ENCODE measurements at places on chromosomes 1 and 21. TPM values are rescaled to one million over a fixed set of nuclear protein-coding genes. Genes with fewer than 3 reads are reported as not detected.

DNA sequence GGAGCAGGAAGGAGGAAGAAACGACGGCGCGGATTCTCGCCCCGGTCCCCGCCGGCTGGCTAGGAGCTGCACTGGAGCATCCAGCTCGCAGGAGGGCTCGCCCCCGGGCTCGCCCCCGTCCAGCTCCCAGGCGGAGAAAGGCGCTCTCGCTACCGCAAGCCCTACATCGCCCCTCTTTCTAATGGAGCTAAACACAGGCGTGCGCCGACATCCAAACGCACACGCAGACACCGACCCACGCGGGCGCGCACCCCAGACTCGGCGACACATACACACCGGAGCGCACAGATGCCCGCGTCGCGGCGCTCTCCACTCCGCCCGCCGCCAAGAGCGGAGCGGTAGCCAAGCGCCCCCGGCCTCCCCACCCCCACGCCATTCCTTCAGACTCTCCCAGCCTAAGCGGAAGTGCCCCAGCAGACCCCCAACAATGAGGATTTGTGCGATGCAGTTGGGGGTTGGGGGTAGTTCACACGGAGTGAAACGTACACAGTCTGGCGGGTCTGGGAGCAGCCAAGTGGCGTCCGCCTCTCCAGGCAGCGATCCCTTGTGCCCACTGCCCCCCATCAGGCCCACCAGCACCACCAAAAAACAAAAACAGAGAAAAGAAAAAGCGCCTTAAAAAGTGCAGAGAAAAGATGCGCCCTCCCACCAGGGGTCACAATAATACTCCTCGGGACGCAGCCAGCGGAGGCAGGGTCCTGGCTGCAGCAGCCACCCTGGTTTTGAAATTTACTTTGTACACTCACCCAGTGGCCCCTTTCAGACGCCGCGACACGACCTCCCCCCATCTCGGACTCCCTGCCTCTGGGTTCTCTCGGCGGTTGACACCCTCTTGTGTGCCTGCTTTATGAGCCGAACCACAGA lies 1.4 kb downstream of the DAB1 start:
- no peak for DNase-seq

The CFAP74 gene
- polyA plus RNA-seq, result 0.69 TPM

DNA sequence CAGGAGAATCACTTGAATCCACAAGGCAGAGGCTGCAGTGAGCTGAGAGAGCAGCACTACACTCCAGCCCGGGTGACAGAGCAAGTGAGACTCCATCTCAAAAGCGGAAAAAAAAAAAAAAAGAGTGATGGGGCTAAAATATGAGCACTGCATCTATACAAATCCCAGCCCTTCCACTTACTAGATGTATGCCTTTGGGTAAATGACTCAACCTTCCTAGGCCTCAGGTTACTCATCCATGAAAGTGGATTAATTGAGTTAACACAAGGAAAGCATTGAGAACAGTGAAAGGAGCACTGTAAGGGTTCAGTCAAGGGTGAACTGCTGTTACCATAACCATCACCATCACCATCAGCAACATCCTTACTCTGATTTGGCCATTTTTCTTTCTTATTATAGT lies 226.4 kb upstream of the C8B start:
- no peak for DNase-seq

The KCNK2 gene
- polyA plus RNA-seq, result 2.2 TPM

DNA sequence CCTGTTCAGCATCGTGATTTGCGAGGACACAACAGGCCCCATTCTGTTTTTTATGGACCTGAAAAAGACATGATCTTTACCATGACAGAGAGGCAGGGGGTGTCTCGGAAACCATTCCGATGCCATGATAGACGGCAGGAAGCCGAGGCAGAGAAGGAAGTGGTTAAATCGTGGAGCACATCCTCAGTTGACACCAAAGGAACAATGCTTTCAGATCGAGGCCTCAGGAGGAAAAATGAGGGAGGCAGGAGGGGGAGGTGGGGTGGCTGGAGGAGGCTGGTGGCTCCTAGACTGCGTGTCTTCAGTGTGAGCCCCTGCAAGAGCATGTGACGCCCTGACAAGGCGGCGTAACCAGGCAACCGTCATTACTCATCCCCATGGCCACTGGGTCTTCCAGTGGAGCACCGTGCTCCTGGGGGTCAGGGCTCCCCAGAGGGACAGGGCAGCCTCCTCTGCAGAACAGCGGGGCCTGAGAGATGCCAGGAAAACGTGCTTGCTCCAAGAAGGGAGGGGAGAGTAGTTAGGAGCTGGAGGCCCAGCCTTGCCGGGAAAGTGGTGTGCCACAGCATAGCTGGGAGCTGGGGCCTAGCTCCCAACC lies 172.8 kb upstream of the TMEM51 start:
- no peak for DNase-seq

The TEX38 gene
- 0.27 TPM for polyA plus RNA-seq

The LCE1E gene
- polyA plus RNA-seq, result not detected

The RIPPLY3 gene
- 2.2 TPM for polyA plus RNA-seq

DNA sequence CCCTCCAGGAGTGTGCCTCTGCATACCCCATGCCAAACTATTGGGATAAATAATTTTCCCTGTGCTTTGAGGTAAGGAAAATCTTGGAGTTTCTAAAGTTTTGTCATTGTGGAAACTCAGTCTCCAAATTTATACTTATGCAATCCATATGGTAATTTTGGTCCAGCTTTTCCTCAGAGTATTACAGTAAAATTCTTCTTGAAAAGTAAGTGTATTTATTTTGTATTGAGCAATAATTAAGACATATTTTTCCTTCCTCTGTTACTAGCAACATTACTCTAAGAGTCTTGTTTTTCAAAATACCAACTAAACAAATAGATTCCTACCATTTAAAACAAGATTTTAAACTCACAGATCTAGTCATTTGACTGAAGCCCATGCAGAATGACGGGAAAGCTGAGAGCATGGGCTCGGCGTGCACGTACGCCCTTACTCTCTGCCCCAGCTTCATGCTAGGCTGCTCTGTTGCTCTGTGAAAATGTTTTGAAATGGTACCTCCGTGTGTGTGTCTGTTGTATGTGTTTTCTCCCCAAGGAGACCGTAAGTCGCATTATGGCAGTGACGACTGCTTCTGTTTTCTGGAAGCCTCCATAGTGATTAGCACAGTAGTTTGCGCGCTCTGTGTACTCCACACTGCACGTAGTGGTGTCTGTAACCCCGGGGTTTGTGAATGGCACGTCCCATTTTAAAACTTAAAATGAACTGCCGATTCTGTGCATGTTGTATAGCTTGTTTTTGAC lies 165.3 kb downstream of the SDCCAG8 start:
- no peak for DNase-seq

Data from right renal pelvis (tissue), 4 donors.